ENCODE measurements at places on chromosomes 12 and 14.

DNA sequence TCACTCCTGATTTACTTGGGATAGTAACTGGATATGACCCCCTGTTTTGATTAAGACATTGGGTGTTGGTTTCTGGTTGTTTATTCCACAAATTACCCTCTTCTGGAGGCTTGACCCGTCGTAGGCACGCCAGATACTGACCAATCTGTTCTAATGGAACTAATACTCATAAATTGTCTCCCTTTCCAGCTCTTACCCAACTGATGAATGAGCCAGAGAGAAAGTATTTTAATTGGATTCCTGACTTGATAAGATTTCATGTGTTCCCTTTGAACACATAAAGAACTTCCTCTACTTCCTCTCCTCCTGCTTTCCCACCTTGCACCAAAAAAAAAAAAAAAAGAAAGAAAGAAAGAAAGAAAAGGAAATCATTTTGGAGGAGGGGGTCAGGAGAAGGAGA is 340.9 kb downstream of the PCNX1 start:
- DNase-seq = no peak

DNA sequence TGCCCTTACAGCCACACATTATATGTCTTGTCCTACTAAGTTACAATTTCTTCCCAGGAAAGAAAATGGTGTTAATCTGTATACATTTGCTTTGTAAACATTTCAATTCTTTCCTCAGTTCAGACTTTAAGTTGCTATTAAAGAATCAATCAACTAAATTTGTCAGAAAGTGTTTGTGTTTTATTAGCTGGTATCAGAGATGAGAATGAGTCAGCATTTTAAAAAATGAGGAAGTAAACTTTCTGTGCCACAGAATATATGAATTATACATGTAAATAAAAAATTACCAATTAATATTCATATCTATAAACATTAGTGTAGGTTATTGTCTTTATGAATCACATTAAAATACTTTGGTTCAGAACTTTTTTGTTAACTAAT is 82.0 kb downstream of the LMO3 start:
- DNase-seq = no peak

DNA sequence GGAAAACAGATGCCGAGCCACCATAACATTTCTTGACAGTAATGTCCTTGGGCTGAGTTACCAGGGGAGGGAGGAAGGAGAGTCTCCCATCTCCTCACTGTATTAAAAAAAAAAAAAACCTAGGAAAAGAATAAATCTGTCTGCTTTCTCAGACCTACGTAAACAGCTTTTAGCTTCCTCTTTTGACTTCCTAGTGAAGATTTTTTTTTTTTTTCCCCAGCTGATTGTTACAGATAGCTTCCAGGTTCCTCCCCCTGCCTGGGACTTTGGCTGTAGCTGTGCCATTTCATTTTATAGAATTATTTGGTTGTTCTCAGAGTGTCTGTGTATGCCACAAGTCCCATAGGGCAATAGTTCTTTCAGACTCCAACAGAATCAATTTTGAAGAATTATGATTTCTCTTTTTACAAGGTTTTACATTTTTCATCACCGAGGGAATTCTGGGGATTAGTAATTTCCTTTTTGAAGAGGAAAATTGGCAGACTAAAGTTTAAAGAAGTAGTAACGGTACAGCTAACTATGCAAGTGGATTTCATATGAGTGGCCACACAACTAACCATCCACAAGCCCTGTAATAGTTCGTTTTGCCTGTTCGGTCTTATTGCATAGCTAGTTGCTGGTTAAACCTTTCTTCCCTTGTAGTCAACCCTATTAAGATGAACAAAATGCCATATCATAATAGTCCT is 23.1 kb upstream of the GNS start:
- no peak for DNase-seq

GRCh38 chr12:116236148-116236731 is 41.3 kb downstream of the MED13L start:
- DNase-seq = no peak

DNA sequence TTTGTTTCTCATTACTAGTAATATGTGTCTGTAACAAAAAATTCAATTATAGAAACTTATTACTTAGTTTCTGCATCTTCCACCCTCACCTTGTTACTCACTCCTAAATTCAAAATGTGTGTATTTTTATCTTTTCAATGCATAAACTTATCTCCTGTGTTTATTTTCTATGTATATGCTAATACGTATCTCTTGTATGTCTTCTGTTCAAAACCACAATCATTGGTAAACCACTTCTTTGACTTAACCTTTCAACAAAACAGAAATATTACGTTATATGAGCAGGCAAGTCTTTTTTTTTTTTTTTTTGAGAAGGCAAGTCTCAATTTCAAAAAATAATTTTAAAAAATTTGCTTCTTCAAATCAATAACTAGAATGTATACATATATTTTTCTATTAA is 39.2 kb upstream of the RPH3A start:
- DNase-seq = no peak

DNA sequence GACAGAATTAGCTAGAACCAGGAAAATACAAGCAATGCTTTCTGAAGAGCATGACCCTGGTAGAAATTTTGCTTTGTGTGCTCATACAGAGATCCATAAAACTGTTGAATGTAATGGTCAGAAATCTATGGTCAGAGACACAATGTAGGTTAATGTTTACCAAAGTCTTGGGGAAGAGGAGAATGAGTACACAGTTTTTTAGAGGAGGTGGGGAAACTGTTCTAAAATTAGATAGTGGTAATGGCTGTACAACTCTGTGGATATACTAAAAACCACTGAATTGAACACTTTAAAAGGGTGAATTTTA is 109.5 kb upstream of the ARHGAP5 start:
- no peak for DNase-seq

DNA sequence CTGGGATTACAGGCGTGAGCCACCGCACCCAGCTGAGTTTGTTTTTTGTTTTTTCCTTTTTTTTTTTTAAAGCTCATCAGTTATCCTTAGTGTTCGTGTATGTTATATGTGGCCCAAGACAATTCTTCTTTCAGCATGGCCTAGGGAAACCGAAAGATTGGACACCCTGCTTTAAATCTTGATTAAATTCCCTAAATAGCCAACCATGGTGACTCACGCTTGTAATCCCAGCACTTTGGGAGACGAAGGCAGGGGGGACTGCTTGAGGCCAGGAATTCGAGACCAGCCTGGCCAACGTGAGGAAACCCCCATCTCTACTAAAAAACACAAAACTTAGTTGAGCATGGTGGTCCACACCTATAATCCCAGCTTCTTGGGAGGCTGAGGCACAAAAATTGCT is 131.1 kb downstream of the MED13L start:
- no peak for DNase-seq

- no peak for DNase-seq
Measured at GRCh38 chr14:46215801-46216200, 435.8 kb downstream of the RPL10L start.

GRCh38 chr14:66443785-66444184 is 42.4 kb upstream of the CCDC196 start:
- no peak for DNase-seq

DNA sequence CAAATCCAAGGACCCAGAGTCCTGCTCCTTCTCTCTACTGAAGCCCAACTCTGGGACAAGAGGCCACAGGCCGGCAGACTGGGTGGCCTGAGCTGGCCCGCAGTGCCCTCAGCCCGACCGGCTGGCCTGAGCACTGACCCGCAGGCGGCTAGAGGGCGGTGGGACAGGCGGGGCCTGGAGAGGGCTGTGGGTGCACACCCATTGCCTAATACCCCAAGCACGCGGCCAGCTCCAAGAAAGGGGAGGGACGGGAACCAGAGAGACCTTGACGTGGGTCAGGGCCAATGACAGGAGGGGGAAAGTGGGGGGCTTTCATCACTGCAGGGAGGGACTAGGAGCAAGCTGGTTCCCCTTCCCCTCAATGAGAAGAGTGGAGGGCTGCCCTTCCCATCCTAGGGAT is 2.0 kb upstream of the WNT10B start:
- no peak for DNase-seq

DNA sequence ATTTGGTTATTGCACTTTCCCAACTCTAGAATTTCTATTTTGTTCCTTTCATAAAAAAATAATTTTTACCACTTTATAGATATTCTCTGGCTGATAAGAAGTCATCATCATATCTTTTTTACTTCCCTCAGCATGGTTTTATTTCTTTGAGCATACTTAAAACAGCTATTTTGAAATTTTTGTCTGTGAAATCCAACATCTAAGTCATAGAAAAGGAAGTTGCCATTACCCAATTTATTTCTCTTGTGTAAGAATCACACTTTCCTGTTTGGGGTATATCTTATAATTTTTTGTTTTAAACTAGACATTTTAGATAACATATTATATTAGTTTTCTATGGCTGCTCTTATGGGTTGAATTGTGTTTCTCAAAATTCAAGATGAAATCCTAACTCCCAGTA is 400.2 kb upstream of the OR4E1 start:
- DNase-seq = no peak

- no peak for DNase-seq
Measured at GRCh38 chr14:61567838-61568571, 127.3 kb upstream of the HIF1A start.

GRCh38 chr12:27517546-27517945 is 6.5 kb upstream of the PPFIBP1 start:
- no peak for DNase-seq

- DNase-seq = no peak
Measured at GRCh38 chr12:31729705-31730104, 884 bp upstream of the AMN1 start.

GRCh38 chr12:47709671-47710070 is 3.8 kb upstream of the RPAP3 start:
- no peak for DNase-seq

DNA sequence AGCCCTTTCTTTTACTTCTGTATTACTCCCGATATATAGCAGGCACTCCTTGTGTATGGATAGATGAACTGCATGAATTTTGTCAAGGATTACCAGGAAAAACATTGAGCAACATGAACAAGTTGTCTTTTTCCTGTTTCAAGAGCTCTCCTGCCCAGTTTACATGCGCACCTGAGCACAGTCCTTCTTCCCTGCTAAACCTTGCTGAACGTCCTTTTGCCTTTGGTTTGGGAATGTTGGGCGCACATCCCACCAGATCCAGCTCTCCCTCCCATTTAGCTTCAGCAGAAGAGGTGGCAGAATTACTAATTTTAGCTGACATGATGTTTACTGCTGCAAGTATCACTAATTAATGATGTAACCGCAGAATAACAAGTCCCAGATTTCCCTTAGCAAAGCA is 121.4 kb upstream of the TMCC3 start:
- DNase-seq = no peak

GRCh38 chr12:92149563-92149962 is 3.9 kb upstream of the BTG1 start:
- DNase-seq = no peak

- DNase-seq = no peak
Measured at GRCh38 chr12:1383758-1384157, 210.6 kb downstream of the FBXL14 start.

DNA sequence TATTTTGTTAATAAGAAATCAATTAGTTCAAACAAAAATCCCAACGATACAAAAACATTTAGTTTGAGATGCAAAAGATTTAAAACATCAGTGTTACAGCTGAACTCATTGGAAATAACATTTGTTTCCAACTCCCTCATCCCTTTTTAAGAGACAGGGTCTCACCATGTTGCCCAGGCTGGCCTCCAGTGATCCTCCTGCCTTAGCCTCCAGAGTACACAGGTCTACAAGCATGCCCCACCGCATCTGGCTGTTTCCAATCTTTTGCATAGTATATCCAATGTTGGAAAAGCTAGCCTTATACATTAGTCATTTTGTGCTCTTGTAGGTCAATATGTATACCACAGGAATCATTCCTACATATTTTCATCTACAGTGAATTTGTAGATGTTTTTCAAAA is 11.5 kb downstream of the RSRC2 start:
- DNase-seq = no peak

DNA sequence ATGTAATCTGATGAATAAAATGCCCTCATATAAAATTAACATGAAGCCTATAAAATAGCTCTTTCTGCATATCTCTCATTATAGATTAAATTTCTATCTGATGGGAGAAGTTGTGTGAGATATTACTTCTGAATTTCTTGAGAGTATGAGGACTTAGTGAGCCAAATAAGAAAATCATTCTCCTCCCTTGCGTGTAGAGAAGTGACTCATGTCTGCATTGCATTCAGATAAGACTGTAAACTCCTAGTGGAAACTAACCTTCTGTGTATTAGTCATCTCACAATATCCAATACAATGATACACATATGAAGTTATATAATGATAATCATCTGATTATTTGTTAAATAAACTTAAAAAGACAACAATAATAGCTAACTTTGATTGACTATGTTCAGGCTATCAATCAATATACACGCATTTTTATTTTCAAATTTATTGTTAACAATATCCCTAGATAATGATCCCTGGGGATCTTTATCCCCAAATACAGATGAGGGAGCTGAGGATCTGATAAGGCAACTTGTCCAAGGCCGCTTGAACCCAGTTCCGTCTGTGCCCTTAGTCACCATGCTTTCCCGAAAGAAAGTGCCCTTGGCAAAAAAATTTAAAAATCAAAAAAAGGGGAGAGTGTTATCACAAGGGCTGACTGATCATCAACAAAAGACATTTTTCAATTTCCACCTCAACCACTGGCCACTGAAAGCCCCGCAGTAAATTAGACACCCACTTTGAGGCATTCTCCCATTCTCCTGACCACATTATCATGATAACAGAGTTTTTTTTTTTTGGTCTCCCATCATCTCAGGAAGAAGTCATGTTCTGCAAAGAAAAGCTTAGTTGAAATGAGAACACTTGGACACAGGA is 189.2 kb upstream of the RASSF8 start:
- DNase-seq = peak; percentile 69

GRCh38 chr12:3119192-3119755 is 42.1 kb downstream of the TSPAN9 start:
- no peak for DNase-seq

- DNase-seq = no peak
Measured at GRCh38 chr12:16605642-16606116, 283 bp downstream of the LMO3 start.

GRCh38 chr14:89952576-89952975 is 2.0 kb downstream of the EFCAB11 start:
- DNase-seq = no peak

GRCh38 chr14:80577599-80577998 is 363.9 kb downstream of the CEP128 start:
- no peak for DNase-seq

DNA sequence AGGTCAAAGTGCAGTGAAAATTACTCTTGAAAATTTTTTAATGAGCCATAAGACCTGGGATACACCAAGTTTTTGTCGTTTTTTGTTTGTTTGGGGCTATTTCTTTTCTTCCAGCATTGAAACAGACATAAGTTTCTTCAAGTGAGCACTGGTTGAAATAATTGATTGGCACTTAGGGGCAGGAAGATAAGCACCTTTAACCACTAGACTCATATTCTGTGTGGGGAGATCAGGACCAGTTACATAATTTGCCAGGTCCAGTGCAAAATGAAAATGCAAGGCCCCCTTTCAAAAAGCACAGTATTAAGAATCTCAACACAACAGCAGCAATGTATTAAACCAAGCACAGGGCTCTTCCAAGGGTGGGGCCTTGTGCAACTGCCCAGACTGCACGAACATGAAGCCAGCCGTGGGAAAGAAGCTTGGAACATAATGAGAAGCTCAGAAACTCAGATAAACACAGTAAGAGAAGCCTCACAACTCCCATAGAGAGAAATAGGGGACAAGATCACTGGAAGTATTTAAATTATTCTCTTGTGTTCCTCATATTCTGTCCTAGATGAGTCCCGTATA is 3.2 kb upstream of the TCP11L2 start:
- DNase-seq = no peak

GRCh38 chr12:91687052-91688017 is 458.3 kb downstream of the BTG1 start:
- no peak for DNase-seq

Measured in amniotic stem cell (primary cell).